ENCODE measurements at places on chromosomes 4 and X.
A peak's percentile ranks its signal among the peaks of the same experiment; 100 is the strongest.

GRCh38 chr4:40630335-40631021 lies 814 bp upstream of the RBM47 start:
- peak; percentile 94 for DNase-seq

DNA sequence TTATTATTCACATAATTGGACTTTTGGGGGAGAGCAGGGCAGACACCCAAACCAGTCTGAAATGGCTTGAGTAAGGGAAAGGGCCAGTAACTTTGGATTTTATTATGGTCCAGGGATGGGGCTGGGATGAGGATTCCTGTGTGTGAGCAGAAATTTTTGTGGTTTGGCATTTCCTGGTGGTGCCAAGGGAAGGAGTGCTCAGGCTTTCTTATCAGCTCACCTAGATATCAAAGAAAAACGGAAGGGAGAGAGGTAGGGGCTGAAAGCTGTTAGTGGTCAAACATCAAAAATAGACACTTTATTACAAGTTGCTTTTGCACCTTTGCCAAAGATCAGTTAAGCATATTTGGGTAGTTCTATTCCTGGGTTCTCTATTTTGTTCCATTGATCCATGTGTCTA lies 128.5 kb upstream of the DIPK2B start:
- DNase-seq, result no peak

- DNase-seq, result no peak
Measured at GRCh38 chrX:38275615-38276014, 51.7 kb downstream of the RPGR start.

DNA sequence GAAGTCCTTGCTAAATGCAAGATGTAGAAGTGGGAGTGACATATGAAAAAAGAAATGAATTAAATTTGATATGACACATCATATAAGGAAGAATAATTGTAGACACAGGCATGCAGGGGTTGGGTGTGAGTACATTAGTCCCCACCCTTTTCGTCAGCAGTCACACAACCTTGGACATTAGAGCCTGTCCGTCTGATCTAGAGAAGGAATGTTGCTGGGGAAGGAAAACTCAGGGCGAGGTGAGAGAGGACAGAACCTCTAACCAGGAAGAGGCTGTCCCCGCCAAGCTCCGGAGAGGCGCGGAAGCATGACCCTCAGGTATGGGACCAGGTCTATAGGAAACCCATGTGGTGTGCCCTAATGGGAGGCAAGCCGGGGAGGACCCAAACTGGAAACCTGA lies 102.1 kb downstream of the RELL1 start:
- no peak for DNase-seq

GRCh38 chr4:84684361-84684760 lies 101.4 kb downstream of the CDS1 start:
- no peak for DNase-seq

DNA sequence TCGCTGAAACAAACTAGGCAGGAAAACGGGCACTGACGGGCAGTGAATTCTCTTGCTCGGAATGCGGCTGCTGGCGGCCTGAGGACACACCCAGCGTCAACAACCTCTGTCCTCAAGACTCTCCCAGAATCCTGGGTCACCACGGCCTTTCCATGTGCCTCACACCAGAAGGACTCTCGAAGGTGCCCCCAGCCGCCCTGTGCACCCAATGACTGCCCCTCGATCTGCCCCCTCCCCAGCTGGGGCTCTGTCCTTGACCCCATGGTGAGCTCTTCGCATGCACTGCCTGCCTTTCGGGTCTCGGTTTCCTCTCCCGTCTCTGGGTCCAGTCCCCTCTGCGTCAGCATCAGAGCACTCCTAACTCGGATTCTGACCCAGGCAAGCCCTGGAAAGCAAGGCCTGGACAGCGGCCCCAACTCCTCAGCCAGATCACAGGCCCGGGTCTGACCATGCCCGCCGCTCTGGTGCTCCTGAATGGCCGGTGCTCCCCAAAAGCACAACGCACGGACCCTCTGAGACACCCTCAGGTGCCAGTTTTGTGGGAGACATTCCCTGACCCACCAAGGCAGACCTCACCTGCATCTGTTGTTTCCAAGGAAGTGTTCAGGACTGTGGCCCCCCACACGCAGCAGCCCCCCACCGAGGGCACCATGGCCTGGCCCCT lies 56.0 kb downstream of the ACOX3 start:
- no peak for DNase-seq

DNA sequence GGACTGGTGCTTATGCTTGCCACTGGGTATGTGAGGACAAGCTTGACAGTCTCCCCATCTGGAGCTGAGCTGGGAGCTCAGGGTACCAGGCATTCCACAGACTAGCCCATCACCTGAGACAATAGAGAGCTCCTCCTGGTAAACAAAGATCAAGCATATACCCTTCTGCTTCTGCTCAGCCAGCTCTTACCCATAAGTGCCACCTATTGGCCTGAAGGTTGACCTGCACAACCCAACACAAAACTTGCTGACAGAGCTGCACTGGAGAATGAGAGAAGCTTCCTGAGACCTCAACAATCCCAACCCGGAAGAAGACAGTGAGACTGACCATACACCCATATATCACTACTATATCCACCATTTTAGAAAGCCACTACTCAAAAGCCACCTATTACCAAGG lies 1049.2 kb upstream of the INTU start:
- DNase-seq, result peak; percentile 64

GRCh38 chr4:173370477-173371291 lies at the start of gene SAP30:
Gene SAP30, plus strand, starts transcription at chr4:173370954. Its CDS starts 229 bp downstream, at chr4:173371183.
- DNase-seq, result peak; percentile 99

- DNase-seq, result no peak
Measured at GRCh38 chrX:40867352-40867751, 132.0 kb upstream of the MED14 start.

DNA sequence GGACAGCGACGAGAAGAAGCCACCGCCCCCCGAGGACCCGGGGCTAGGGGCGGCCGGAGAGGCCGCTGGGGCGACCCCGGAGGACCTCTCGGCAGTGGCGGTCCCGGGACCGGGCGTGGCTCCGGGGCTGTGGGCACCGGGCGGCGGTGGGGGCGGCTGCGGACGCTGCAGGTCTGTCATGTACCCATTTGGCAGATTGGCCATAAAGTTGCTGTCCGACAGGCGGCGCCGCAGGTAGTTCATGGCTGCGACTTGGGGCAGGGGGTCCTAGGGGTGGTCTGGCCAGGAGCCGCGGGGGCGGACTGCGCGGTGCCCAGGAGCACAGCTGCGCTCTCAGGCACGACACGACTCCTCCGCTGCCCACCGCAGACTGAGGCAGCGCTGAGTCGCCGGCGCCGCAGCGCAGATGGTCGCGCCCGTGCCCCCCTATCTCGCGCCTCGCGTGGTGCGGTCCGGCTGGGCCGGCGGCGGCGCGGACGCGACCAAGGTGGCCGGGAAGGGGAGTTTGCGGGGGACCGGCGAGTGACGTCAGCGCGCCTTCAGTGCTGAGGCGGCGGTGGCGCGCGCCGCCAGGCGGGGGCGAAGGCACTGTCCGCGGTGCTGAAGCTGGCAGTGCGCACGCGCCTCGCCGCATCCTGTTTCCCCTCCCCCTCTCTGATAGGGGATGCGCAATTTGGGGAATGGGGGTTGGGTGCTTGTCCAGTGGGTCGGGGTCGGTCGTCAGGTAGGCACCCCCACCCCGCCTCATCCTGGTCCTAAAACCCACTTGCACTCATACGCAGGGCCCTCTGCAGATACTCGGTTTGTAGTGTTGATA lies at the start of gene SYN1:
Gene SYN1, minus strand, starts transcription at position 372 of the 817 bp plus-strand sequence. Its CDS starts 129 bp downstream, at position 243.
- peak; percentile 79 for DNase-seq

- no peak for DNase-seq
Measured at GRCh38 chr4:76803522-76803921, 94.4 kb downstream of the SOWAHB start.

DNA sequence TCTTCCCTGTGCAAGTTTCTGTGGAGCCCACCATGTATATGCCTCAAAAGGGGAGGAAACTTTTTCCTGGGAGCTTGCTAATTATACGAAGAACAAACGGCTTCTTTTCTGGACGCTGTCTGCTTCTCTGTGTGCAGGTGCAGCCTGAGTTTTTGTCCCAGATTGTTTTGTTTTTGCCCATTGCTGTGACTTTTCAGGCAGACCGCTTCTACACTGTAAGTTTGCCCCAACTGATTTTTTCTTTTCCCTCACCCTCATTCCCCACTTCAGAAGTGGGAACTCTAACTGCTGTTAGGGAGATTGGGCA lies 51.9 kb downstream of the HMGB2 start:
- no peak for DNase-seq

GRCh38 chr4:6267573-6267972 lies 2.1 kb upstream of the WFS1 start:
- DNase-seq, result no peak

DNA sequence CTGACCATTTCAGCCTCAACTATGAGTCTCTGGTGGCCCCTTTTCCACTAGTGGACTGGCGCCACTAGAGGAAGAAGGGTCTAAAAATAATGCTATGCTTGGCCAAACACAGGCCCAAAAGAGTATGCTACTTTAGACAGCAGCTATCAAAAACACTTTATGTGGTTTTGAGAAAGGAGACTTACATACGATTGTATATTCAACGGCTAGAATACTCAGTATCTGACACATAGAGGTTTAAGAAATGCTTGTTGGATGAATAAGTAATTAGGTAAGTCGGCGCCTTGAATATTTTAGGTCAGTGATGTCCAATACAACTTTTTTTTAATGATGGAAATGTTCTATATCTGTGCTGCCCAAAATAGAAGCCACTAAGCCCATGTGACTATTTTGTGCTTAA lies 25.7 kb upstream of the TMPRSS11A start:
- no peak for DNase-seq

- no peak for DNase-seq
Measured at GRCh38 chr4:147589586-147589985, 27.6 kb upstream of the TMEM184C start.

GRCh38 chr4:154389148-154389547 lies 102.5 kb downstream of the DCHS2 start:
- DNase-seq, result no peak

GRCh38 chrX:105013719-105014118 lies 206.8 kb downstream of the TEX13A start:
- no peak for DNase-seq

GRCh38 chr4:121938282-121939092 lies 13.4 kb downstream of the TRPC3 start:
- DNase-seq, result no peak

GRCh38 chr4:149523039-149523438 lies 292.6 kb downstream of the IQCM start:
- no peak for DNase-seq

DNA sequence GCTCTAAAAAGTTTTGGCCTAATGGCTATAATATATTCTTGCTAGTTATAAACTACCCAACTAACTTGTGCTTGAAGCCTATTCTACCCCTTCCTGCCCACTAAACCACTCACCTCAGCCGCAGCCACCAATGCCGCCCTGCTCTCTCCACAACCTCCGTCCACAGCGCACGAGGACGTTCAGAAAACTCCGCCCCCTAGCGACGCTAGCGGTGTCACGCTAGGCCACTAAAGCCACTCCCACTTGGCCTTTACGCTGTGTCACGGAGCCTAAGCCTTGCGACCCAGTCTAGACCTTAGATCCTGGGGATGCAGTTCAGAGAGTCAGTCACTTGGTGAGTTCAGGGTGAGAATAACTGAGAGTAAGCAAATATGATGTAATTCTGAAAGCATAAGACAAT lies at the start of gene TEX11:
Gene TEX11, minus strand, starts transcription at position 171 of the 400 bp plus-strand sequence. CDS start 922 bp downstream, outside the sequence.
- DNase-seq, result peak; percentile 73

DNA sequence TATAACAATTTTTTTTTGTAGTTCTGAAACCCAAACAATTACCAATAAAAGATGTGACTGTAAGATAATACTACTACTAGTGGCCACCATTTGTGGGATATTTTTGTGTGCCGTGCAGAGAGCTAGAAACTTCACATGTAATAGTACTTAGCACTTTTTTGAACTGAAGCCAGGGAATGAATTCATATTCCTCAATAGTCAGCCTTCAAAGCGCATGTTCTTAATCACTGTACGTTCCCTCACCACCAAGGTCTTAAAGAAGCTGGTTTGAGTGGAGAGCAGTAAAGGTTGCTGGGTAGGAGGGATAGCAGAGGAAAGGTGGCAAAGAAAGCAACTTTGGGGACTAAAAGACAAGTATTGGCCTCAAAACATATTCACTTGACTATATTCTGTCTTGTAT lies 9.6 kb upstream of the RUFY3 start:
- DNase-seq, result no peak

GRCh38 chrX:12595720-12596119 lies 195.5 kb upstream of the PRPS2 start:
- DNase-seq, result no peak

- DNase-seq, result no peak
Measured at GRCh38 chr4:38177641-38178391, 217.6 kb downstream of the PTTG2 start.

- no peak for DNase-seq
Measured at GRCh38 chrX:17456526-17456925, 81.5 kb downstream of the NHS start.

DNA sequence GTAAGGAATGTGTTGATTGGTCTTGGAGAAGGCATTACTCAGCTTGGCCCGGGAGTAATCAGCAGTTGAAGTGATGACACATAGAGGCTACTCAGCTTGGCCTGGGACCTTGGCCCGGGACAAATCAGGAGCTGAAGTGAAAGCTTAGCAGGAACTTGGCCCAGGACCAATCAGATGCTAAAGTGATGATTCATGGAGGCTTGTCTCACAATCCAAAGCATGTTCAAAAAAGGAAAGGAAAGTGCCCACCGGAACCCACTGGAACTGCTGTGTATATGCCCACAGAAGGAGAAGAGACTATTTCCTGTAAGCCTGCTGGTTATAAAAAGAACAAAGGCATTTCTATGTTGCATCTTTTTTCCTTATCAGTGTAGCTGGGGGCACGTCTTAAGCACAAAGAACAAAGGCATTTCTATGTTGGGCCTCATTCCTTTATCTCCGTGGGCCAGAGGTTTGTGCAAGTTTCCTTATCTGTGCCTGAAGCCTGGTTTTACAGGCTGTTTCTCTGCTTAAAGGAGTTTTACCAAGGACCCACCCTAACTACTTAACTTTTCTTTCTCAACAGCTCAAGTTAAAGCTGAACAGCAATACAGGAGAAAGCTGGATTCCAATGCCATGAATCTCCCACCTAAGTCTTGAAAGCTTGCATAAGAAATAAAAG lies 1176.7 kb downstream of the NLGN4X start:
- no peak for DNase-seq

- DNase-seq, result no peak
Measured at GRCh38 chr4:112279025-112279881, 6.5 kb downstream of the TIFA start.

GRCh38 chr4:153464068-153464467 lies 2.1 kb upstream of the TMEM131L start:
- DNase-seq, result no peak

- no peak for DNase-seq
Measured at GRCh38 chr4:177246641-177247584, 62.8 kb upstream of the NEIL3 start.

GRCh38 chr4:163758032-163758431 lies 263.5 kb downstream of the TMA16 start:
- DNase-seq, result no peak

- no peak for DNase-seq
Measured at GRCh38 chrX:2370456-2370855, 130.3 kb downstream of the DHRSX start.

DNA sequence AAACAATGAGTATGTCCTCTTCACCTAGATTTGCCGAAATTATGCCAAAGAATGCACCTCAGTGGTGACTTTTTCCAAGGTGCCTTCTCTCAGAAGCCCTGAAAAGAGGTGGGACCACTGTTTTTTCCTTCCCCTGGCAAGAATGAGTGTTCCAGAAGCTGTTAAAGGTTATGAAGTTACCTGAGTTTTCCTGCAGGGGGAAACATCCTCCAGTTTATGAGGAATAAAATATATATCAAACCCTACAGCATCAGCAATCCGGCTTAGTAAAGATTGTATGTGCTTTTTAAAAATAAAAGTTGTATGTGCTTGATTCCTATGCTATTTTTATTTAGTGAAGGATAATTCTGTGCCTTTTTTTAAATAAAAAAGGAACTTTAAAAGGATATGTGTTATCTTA lies 73.3 kb downstream of the RBM46 start:
- peak; percentile 74 for DNase-seq
